ENCODE measurements at places on chromosomes 16 and 17.

DNA sequence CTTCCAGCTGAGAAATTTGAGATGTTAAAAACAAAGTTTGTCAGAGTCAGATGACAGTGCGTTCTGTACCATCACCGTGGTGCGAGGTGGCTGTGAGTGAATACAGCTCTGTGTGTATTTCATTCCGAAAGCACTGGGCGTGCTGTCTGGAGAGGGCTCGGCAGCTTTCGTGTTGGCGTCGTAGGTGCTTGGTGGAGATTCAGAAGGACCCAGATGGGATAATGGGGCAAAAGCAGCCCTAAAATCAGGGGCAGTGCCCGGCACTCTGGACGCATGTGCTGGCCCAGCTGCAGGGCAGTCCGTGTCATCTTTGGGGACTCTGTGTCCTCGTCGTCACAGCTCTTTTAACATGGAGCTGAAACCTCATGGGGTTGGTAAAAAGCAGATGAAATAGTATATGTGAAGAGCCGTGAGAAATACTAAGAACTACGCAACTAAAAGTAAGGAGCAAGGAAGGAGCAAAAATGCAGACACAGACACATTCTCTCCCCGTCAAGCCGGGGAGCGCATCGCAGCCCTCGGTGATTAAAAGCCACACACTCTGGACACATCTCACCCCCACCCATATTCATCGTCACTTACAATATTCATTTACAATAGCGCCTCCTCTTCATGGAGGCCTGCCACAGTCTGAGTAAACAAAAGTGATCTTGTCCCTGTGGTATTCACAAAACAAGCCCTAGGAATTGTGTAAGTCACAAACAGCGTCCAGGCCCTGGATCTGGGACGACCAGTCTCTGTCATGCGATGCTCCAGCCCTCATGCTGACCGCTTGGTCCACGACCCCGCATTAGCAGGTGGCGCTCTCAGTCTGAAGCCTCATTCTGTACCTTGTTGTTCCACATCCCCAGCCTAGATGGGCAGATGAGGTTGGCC is 206.7 kb downstream of the RPTOR start:
- no peak for DNase-seq

- no peak for DNase-seq
Observed at GRCh38 chr16:75559564-75560372, 3.7 kb upstream of the TMEM231 start.

DNA sequence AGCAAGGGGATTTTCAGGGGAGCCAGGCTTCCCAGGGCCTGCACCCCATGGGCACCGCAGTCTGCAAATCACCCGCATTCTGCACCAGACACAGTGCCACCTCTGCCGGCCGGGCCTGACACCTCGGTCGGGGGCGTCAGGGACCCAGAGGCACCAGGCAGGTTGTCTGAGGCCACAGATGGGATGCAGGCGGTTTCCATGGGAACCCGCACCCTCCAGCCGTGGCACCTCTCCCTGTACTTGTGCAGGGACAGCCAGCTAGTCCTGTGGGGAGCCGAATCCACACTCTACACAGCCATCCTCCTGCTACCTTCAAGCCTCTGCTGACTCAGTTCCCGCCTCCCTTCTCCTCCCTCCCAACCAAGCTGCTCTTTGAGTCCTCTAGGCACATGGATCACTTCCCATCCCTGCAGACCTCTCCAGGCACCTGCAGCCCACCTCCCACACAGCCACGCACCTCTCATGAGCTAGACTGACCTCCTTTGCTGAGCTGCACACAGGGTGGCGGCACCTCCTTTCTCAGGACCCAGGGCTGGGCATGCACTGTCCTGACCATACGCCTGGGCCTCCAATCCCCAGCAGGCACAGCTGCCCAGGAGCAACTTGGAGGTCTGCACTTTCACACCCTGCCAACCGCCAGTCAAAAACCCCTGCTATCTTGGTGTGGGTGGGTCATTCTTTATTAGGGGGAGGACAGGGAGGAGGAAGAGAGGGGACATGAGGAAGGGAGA is 119.5 kb downstream of the C16orf78 start:
- DNase-seq: no peak

DNA sequence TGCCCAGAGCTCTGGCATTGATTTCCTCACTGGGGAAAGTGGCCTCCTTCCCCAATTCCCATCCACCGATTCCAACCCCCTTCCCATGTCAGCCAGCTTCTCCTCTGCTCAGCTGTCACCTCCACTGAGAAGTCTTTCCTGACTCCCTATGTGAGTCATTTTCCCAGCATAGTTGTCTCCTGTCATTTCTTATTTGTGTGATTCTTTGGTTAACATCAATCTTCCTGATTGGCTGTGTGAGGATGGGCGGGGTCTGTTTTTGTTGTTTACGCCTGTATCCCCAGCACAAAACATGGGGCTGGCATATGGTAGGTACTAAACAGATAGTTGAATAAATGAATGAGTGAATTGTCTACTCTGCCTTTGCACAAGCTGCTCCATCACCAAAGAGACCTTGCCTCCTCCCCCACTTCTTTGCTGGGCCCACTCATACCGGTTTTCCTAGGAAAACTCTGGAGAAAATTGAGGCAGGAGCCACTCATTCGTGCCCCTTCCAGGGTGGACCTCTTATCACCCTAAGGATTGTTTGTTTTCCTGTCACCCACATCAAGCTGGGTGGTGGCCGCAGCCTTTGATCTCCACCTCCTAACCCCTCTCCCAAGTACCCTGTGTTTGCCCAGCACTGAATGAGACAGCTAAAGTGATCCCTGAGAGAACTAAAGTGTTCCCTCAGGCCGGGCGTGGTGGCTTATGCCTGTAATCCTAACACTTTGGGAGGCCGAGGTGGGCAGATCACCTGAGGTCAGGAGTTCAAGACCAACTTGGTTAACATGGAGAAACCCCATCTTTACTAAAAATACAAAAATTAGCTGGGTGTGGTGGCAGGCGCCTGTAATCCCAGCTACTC is 1.2 kb upstream of the GRB7 start:
- peak; percentile 23 for DNase-seq

DNA sequence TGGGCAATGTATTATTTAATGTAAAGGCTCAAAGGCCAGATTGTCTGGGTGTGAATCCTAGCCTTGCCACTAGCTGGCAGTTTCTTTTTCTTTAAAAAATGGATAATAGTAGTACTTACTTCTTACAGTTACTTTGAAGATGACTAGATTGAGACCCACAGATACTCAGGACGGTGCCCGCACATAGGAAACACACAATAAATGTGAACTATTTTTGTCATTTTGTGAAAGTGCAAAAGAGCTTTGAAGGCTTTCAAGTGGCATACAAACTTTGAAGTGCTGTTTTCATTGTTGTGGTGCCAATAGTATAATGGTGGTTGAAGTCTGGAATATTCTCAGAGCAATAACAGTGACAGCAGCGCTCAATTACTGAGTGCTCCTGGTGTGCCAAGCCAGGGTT is 63.6 kb downstream of the OTOA start:
- DNase-seq: no peak

GRCh38 chr17:46078675-46079074 is 79.6 kb downstream of the STH start:
- no peak for DNase-seq

DNA sequence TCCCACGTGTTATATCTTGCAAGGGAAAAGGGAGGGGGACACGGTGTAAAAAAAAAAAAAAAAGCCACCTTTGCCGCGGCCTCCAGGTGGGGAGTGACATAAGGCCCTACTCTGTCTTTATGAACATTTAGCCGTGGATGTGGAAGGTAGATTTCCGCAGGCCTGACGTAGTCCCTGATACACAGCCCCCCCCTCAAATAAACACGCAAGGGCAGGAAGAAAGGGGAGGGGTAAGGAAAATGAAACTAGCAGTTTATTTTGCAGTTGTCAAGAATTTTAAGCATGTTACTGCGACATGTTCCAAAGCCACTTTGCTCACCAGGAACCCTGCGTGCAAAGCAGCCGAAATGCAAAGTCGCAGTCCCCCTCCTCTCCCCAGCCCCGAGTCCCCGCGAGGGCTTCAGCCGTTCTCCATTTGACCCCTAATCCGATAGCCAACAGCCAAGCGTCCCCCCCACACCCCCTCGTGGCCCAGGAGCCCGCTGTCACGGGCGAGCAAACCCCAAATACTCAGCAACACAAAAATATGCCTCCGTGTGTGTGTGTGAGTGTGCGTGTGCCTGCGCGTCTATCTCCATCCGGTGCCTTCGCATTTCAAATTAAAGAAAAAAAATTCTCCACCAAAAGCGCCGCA is 1.2 kb downstream of the CBX4 start:
- no peak for DNase-seq

DNA sequence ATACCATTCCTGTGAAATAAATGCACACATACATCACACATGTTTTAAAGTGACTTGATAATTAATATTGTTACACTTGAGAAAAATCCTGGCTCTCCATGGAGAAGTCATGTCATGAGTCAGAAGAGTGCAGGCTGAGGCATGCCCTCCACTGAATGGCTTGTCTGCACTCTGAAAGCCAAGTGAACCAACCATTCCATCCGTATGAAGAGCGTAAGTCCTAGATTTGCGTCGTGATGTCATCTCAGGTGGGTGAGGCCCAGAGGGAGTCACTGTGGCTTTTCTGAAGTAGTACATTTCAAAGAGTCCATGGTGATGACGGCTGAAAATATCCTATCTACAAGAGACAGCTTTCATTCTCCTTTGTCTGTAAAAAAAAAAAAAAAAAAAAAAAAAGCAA is 83.5 kb upstream of the IRX5 start:
- no peak for DNase-seq

- peak; percentile 99 for DNase-seq
Observed at GRCh38 chr17:17028878-17029535, 13.2 kb upstream of the MPRIP start.

DNA sequence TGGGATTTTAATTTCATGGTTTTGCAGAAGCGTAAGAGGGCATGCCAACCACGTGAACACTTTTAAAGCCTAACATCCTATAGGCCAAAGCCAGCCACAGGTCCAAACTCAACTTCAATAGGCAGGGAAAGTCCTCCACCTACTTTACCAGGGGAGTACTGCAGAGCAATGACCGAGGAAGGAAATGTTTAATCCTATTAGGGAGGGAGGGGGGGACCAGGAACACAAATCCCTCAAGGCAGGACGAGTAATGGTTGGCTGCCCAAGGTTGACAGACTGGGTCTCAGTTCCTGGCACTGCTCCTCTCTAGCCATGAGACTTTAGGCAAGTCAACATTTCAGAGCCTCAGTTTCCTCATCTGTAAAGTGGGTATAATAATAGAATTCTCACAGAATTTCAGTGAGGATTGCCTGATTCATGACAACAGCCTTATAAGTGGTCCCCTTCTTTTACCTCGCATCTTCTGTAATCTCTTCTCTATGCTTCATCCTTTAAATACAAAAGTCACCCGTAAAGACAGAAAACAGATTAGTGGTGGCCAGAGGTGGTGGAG is 315.8 kb downstream of the HAPSTR1 start:
- peak; percentile 79 for DNase-seq

- no peak for DNase-seq
Observed at GRCh38 chr16:83389751-83390150, 418.0 kb upstream of the HSBP1 start.

DNA sequence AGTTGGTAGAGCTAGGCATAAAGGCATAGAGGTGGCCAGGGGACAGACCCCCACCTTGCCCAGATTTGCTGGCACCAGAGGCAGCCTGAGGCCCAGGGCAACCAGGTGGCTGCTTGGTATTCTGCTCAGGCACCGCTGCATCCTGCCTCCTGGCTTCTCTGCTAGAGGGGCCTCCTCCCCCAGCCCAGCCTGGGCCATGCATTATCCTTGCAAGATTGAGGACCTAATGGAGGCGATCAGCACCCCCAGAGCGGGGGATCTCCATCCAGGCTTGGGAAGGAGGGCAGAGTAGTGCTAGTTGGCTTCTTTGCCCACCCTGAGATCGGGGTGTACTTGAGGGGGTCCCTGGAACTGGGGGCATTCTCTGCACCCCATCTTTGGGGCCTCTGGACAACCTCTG is 23.8 kb downstream of the CDK5RAP3 start:
- peak; percentile 52 for DNase-seq

- no peak for DNase-seq
Observed at GRCh38 chr16:56295739-56296527, 104.6 kb downstream of the GNAO1 start.

- DNase-seq: no peak
Observed at GRCh38 chr16:79601092-79601930, 774 bp upstream of the MAF start.

- peak; percentile 7 for DNase-seq
Observed at GRCh38 chr16:13453325-13453724, 466.6 kb upstream of the ERCC4 start.

- DNase-seq: no peak
Observed at GRCh38 chr17:9132944-9133610, 111.8 kb downstream of the NTN1 start.

DNA sequence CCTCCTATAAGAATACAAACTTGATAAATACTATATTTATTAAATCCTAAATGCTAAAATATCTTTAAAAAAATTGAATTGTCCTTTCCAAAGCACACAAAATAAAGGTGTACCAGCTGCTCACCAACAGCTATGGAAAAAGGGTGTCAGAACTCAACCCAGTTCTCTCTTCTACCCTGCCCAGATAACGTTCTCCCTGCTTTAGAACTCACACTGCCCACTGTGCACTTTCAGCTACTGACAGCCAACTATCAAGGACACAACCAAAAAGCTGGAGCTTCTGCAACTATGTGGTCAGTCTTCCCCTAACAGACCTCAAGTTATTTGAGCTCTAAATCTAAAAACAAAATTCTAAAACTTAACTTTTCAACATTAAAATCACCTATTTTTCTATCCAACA is 13.7 kb downstream of the AP1G1 start:
- no peak for DNase-seq

DNA sequence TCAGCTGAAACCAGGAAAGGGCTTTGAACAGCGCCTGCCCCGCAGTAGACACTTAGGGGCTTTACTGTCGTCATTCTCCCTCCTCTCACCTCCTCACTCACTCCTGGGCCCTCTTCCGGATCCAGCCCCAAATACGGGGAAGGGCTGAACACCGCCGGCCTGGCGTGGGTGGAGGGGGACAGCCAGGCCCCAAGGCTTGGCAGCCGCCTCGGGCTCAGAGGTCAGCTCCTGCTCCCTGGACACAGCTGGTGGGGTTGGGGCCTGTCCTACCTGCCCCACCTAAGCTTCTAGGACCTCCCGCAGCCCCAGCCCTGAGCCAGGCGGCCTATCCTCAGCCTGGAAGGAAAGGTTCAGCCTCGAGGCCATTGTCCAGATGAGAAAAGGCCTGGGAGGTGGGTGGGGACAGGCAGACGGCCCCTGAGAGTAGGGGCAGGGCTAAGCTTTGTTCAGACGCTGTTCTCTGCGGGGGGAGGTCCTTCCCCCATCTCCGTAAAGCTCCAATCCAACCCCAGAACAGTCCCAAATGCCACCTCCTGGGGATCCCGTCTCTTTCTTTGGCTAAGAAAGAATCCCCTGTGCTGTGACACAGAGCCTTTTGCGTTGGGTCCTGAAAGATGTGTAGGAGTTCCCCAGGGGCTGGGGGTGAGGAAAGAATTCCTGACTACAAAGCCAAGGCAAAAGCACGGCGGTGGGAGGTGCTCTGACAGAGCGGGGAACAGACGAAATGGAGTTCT is 881 bp upstream of the LLGL1 start:
- peak; percentile 66 for DNase-seq

- no peak for DNase-seq
Observed at GRCh38 chr17:60305141-60305540, 86.8 kb downstream of the USP32 start.

DNA sequence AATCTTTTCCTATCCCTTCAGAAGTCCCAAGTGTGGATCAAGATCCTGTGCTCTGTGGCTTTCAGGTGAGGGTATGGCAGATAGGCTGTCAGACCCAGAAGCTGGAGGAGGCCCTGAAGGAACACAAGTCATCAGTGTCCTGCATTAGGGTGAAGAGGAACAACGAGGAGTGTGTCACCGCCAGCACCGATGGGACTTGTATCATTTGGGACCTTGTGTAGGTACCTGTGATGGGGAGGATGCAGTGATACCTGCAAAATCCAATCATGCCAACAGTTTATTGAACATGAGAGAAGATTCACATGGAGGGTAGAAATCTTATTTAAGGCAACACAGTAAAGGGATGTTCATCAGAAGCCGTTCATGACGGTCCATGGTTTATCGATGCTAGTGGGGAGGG is 10.0 kb upstream of the USP43 start:
- no peak for DNase-seq
